ENCODE measurements at places on chromosomes 1 and 21.

DNA sequence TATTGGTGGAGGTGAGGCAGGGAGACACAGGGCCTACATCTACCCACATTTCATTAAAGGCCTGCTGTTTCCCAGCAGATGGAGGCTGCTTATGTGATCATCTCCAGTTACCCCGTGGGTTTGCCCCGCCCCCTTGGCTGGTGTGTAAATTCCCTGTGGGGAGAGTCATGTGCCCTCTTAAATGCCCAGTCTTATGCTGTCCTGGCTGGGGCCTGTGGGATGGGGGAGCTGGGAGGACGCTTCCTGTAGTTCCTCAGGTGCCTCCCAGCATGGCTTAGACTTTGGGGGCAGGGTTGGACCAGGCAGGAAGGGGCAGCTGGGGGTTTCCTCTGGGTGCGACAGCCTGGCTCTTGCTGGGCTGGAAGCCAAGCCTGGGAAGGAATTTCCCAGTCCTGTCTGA, 15.5 kb upstream of the CITED4 start:
- DNase-seq = no peak

GRCh38 chr1:151520359-151520758, 9.2 kb downstream of the CGN start:
- DNase-seq = no peak

GRCh38 chr1:76857138-76857537, 10.1 kb upstream of the ST6GALNAC5 start:
- no peak for DNase-seq

DNA sequence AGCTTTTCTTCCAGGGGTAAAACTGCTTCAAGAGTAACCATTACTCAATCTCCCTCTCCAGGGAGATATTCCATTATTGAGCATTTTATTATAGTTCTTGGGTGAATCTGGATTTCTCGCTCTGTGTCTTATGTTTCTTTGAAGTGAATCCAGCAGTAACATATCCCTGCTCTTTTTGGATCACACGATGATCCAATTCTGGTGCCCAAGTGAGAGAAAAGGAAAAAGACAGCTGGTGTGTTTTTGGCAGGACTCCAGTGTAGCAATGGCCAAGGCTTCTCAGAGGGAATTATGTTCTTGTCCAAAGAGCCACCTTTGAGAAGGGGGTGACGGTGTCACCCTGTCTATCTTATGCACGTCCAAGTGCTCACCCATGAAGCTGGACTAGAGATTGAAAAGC, 140.3 kb upstream of the ERRFI1 start:
- no peak for DNase-seq
